ENCODE measurements at places on chromosomes 3 and 15.

DNA sequence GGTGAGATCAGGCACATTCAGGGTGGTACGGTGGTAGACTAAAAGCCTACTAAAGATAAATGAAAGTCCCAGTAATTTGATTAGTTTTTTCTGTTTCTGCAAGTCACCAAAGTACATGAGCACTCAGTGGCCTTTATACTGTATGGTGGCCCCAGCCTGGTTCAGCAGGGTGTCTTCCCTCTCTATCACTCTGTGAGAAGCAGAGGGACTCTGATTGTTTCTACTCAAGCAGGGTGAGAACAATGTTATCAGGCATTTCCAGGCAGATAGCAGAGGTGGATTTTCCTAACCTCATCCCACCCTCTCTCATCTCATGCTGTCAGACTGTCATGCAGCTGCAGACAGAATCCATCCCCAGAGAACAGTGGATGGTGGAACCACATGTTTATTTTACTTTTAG lies 71.5 kb upstream of the BFSP2 start:
- DNase-seq: no peak

DNA sequence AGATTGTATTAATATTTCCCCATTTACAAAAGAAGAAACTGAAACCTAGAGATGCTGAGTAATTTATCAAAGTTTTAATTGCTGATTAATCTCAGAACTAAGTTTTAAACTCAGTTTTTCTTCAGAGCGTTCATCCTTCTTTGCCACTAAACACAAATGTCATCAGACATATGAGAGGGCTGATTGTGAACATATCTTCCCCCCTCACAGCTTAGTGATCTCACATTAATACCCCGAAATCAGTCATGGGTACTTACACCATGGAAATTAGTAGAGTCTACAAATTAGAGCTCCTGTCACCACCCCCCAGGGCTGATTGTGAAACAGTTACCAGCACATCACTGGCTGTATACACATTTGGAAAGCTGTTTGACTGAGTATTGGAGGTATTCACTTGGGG lies 189.3 kb upstream of the SGO1 start:
- DNase-seq: no peak

- DNase-seq: no peak
These were observed 23.9 kb downstream of the ALDH1L1 start for GRCh38 chr3:126156468-126156867.

DNA sequence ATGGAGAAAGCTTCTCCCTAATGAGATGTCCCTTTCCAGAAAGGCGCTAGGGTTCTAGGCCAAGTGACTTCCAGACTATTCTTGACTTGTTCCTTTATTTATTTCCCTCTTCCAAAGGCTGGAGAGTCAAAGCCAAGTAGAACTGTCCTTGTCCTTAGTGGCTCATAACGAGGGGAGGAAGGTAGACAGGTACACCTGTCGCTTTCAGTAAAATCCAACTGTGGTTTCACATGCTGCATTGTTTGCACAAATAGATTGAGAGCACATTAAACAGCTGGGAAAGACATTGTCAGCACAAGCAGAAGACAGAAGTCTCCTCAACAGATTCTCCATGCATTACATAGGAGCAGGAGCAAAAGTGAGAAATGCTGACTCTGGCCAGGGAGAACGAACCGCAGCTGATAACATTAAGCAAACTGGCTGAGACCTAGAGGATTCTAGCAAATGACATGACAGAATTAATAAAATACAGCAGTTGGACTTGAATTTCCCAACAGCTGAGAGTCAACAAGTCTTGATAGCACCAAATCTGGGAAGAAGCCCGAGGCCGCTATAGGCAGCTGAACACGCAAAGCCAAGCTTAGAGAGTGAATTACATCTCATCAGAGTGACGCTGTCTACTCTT lies 227.7 kb downstream of the TLE3 start:
- no peak for DNase-seq

Data from stimulated activated CD8-positive, alpha-beta memory T cell treated with anti-CD3 and anti-CD28 coated beads, Interleukin-7, amount 100 ng/mL, for 1 hour (primary cell).